NCI-H1105 (cell line): ENCODE measurements at places on chromosomes 4 and X.

DNA sequence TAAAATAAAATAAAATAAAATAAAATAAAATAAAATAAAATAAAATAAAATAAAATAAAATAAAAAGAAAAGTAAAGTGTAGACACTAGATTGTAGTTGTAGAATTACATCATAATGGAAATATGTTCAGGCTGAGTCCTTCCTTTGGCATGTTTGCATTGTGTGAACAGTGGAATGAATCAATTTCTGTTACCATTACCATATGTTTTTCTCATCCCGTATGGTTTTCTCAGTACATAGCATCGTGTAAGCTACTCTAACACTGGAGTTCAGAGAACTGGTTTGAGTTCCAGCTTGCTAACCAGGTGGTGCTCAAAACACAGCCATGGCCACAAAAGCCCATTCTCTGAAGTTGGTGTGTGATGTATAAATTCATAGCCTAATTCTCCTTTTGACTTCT lies 45.9 kb downstream of the USP11 start:
- no peak for DNase-seq

- no peak for DNase-seq
These were observed 11.6 kb downstream of the PLAC1 start for GRCh38 chrX:134646691-134647090.

DNA sequence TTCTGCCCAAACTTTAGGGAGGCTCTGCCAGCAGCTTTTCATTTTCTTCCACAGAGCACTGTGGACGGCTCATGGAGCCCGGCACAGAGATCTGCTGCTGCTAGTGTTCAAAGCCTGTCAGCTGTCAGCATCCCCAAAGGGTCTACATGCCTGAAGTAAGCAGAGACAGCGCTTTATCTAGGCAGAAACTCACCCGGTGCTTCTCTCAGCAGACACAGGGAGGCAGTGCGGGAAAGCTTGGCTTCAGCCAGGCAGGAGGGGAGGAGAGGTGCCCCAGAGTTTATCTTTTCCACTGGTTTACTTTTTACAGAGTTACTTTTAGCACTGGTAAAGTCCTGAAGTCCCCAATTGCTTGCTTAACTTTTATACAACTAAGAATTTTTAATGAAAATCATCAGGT lies 339.3 kb downstream of the NKX6-1 start:
- DNase-seq, result no peak

GRCh38 chrX:23386726-23387125 lies 52.1 kb downstream of the PTCHD1 start:
- DNase-seq, result no peak

DNA sequence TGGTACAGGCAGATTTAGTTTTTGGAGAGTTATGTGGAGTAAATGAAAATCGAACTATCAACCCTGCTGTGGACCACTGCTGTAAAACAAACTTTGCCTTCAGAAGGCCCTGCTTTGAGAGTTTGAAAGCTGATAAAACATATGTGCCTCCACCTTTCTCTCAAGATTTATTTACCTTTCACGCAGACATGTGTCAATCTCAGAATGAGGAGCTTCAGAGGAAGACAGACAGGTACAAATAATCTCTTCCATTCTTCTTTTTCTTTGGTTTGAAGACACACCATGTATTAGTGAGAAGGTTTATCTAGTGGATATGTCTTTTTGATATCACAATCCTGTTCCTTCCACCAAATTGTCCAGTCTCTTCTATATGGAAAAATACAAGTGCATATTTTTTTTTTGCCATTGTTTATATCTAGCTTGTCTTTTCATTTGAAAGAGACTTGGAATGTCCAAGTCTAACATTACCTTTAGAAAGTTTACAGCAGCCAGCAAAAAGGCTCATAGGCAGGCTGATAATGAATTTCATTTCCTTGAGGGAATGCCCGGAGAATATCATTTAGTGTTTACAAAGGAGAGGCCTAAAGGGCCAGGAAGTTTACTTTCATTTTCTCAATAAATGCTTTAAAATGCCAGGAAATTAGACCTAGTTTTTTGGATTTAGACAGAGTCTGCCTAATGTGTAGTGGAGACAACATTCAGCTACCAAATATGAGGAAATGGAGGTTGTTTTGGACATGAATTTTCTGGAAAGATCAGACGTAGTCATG lies 18.6 kb downstream of the AFM start:
- no peak for DNase-seq

GRCh38 chr4:16794816-16795445 lies 103.5 kb downstream of the LDB2 start:
- DNase-seq, result no peak
